Cortex of kidney (tissue), 1 donor: ENCODE measurements at places on chromosomes 1 and 21.

DNA sequence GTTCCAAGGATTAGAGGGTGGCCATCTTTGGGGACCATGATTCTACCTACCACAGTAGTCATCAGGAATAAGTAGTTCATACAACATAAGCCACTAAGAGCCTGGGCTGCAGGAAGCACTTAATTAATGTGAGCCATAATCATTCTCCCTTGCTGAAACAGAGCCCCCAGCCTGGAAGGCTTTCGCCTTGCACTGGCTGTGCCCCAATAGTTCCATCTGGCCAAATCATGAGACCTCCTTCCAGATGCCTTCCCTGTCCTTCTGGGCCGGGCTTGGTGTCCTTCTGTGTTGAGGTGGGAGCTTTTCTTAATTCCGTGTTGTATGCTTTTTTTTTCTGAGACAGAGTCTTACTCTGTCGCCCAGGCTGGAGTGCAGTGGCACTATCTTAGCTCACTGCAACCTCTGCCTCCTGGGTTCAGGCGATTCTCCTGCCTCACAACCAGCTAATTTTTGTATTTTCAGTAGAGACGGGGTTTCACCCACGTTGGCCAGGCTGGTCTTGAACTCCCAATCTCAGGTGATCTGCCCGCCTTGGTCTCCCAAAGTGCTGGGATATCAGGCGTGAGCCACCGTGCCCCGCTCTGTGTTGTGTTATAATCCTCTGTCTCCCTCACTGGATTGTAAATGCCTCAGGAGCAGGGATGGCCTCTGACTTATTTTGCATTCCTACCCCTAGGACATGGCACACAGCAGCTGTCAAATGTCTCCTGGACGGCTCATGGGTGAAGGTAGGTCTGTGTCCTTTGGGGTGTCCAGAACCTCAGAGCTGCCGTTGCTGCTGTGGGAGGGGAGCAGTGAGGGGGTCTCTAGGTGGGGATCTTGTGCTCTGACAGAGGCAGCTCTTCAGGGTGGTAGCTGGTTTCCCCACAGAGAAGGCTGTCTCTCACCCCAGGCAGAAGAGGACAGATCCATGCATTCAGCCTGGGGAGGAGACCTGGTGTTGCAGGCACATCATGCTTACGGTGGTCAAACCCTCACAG lies 10.1 kb downstream of the GNG4 start:
- no peak for DNase-seq

DNA sequence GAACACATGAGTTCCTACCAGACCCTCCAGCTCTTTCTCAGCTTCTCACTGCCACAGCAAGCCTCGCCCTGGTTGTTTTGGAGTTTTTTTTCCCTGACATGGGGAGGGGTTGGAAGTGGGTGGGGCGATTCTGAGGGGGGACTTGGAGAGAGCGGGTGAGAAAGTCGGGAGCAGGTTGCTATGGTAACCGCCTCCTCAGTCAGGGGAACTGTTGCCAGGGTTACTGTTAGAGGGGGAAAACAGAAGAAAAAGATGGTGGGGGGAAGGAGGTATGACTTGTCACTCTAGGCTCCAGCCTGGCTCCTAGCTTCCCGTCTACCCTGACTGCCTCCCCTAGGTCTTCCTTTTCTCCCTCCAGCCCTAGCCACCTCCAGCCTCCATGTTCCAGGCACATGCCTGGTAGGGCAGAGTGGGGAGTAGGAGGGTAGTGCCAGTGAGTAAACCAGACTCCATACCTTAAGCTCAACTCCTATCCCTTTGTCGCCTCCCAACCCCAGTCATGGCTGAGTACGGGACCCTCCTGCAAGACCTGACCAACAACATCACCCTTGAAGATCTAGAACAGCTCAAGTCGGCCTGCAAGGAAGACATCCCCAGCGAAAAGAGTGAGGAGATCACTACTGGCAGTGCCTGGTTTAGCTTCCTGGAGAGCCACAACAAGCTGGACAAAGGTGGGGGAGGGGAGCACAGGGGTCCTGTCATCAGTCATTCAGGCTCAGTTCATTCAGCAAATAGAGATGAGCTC lies 6.0 kb downstream of the PEA15 start:
- no peak for DNase-seq

DNA sequence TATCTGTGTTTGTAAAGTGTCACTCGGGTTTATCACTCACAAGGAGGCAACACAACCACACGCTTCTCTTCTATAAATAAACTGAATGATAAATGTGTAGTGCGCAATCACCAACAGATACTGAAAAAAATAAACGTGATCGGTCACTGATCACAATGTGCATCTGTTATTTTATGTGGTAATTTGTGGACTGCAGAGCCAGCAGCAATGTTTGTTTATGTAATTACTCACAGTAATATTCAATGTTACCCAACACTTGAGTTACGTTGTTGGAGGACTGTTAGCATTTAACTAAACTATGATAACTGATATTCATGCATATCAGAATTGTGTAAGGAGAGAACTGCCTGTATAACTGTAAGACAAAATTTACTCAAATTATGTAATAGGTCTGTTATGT lies 129.6 kb downstream of the USH2A start:
- DNase-seq: no peak

DNA sequence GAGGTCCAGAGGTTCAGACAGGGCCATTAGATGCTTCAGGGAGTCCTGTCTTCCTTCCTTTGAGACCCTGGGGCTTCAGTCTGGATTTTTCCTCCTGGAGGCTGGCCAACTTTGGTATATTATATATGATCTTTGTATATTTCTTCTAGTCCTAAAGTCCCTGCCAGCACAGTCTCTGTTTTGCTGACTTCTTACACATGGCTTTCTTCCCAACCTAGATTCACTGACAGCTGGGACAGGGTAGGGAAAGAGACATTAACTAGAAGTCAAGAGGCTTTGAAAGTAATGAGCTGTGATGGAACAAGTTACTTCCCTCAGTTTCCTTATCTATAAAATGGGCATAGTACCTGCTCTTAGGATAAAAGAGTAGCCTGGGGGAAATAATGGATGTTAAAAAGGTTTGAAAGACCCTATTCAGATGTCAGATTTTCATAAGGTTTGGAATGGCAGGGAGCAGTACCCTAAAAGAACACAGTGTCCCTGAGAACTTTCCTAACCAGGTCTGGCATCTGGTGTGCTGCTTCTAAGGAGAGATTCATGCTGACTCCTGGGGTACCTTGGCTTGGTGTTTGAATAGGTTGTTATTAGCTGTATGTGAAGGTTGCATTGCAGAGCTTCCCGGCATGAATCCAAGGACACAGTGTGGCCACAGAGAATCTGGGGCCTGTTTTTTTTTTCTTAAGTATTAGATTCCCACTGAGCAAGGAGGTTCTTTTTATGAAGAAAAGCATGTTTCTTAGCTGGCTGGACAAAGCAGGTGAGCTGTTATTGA lies 47.6 kb downstream of the RASSF5 start:
- no peak for DNase-seq

DNA sequence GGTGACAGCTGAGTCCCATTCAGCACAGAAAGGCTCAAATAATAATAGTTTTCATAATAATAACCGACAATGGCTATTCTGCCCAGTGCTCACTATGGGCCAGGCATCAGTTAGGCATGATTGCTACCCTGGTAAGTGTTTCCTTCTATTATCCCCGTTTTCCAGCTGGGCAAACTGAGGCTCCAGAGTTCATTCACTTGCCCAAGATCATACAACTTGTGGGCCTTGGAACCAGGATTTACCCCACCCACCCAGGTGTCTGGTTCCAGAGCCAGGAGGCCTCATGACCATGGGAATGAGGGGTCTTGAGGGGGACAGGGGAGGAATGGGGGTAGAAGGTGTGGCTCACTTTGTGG lies 518 bp downstream of the PLOD1 start:
- no peak for DNase-seq

DNA sequence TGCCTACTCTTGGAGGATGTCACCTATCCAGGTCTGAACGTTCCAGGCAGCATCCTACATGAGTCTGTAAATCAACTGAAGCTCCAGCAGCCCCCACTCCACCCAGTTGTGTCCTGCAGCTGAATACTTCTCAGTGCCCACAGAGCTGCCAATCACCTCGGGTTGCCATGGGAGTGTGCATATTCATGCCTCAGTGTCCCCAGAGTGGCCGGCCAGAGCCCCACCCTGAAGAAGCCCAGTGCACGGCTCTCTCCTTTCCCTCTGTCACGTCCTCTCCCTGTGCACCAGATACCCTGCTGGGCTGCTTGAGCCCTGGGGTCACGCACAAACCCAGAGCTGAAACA lies 16.1 kb upstream of the GSTM4 start:
- DNase-seq: no peak

GRCh38 chr21:35048706-35049617 lies at the start of gene RUNX1:
Gene RUNX1, minus strand, starts transcription at chr21:35049302.
- DNase-seq: no peak

DNA sequence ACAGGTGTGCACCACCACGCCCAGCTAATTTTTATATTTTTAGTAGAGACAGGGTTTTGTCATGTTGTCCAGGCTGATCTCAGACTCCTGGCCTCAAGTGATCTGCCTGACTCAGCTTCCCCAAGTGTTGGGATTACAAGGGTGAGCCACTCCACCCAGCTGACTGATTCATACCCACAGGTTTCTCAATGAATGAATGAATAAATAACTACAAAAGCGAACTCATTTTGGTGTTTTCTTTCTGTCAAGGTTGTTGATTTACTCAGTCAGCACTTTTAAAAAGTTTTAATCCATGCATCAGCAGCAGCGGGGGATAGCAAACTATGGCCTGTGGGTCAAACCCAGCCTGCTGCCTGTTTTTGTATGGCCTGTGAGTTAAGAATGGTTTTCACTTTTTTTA lies 217.5 kb downstream of the FAF1 start:
- DNase-seq: no peak

- no peak for DNase-seq
Measured at GRCh38 chr1:231857609-231858135, 231.1 kb downstream of the DISC1 start.

DNA sequence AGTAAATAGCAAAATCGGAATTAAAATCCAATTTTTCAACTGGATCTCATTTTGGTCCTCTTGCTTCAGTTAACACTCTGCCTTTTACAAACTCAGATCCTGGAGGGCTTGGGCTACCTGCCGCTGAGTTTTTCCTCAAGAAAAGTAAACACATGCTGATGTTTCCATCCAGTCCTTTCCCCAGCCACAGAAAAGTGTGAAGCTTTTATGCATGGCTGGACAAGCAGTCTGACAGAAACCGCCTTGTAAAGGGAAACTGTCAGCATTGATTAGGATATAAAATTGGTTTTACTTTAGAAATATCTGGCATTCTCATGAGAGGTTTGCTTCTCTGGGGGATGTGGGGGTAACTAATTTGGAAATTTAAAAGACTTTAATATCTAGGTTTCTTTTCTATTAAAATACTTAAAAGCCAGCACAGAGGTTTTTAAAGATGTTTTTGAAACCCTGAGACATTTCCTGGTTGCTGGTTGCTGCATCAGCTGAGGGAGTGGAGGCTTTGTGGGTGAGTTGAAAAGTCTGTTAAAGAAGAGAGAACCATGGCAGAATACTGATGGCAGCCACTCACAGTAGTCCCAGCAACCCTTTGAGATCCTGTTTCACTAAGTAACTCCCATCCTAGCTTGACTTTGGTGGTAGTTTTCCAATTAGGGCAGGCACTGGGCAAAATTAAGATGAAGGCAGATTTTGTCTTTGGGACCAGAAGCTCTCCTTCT lies 238.3 kb downstream of the PAPPA2 start:
- no peak for DNase-seq

DNA sequence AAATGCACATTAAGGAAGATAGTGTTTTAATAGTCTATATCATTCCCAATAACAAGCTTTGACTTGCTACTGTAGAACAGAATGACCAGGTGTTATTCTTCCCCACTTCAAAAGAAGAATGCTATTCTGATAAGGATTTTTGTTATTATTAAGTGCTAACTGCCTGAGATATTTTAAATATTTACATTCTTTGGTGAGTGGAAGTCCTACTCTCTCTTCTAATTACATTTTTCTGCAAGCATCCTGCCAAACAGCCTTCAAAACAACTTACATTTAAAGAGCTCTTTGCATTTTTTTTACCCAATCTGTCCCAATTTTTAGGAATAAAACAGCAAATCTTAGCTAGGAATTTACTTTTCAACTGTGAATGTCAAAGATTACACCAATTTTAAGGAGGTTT lies 23.5 kb upstream of the SYDE2 start:
- no peak for DNase-seq

DNA sequence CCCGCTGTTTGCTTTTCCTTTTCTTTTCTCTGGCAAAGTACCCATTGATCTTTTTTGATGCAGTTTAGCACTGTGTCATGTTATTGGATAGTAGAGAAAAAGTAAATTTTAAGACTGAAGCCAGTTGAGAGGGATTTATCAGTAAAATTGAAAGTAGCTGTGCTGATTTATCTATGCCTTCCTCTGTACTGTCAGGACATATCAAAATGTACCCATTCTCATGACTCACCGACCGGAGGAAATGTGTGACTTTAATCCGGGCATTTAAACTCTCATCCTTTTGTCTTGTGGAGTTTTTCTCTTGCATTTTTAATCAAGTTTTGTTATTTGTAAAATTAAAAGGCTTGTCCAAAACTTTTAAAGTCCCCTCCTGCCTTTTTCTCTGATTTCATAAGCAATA lies 276.6 kb upstream of the FMN2 start:
- DNase-seq: no peak

- no peak for DNase-seq
Measured at GRCh38 chr1:95451904-95452303, 217.9 kb downstream of the RWDD3 start.

- no peak for DNase-seq
Measured at GRCh38 chr1:79264285-79264684, 257.8 kb upstream of the ADGRL4 start.
